Glomerular endothelial cell (primary cell): ENCODE measurements at places on chromosomes 16 and 17.

DNA sequence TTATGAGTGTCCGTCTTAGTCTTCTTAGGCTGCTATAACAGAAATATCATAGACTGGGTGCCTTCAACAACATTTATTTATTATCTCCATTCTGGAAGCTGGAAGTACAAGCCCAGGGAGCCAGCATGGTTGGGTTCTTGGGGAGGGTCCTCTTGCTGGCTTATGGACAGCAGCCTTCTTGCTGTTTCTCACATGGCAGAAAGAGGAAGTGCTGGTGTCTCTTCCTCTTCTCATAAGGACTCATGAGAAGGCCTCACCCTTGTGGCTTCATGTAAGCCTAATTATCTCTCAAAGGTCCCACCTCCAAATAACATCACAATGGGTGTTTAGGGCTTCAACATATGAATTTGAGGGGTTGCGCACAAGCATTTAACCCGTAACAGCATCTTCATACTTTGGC lies 207.0 kb upstream of the COX10 start:
- DNase-seq = no peak

GRCh38 chr16:55408661-55409060 lies 70.3 kb upstream of the MMP2 start:
- DNase-seq = no peak

- DNase-seq = no peak
Measured at GRCh38 chr16:64138006-64138405, 983.9 kb downstream of the CDH11 start.

DNA sequence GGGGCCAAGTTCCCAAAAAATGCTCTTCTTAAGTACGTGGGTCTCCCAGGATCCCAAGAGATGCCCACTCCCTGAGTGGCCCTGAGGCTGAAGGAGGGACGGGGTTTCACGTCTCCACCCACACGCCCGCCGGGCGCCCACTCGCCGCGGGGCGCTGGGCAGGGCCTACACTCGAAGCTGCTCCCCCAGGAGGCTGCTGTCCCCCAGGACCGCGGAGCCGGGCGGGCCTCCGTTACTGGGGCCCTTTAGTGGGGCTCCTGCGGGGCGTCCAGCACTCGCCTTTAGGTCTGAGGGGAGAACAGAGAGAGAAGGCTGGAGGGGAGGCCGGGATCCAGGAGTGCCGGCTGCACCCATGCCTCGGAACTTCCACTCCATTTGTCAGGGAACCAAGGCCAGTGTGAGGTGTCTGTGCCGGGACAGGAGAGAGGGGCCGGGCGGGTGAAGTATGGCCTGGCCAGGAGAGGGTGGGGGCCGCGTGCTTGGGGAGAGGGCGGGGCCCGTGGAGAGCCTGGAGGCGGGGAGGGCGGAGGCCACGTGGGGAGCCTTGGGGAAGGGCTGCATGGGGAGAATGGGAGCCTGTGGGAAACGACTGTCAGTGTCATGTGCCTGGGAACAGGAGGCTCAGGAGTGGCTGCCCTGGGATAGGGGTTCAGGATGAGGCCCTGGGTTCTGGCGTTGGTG lies 18.8 kb downstream of the NUBP1 start:
- DNase-seq = no peak

GRCh38 chr17:10757067-10757466 lies 27.2 kb upstream of the TMEM220 start:
- no peak for DNase-seq

DNA sequence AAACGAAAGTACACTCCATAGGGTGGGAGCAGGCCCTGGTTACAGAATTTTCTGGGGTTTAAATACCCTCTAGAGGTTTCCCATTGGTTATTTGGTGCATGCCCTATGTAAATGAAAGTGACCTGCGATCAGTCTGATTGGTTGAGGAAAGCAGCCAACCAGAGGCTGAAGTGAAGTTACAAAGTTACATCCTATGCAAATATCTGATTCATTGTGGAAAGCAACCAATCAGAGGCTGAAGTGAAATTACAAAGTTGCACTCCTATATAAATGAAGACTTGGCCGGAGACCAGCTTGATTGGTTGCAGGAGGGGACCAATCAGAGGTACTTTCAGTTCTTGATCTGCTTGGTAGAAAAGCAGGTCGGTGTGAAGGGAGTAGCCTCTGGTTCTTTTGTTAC lies 24.4 kb downstream of the NAA60 start:
- no peak for DNase-seq
